T-helper 17 cell (primary cell): ENCODE measurements at places on chromosomes 3 and 15.

- DNase-seq: no peak
These were observed 218.8 kb upstream of the CTNNB1 start for GRCh38 chr3:40980467-40980866.

GRCh38 chr3:62532796-62533195 is 159.4 kb upstream of the FEZF2 start:
- DNase-seq: no peak

DNA sequence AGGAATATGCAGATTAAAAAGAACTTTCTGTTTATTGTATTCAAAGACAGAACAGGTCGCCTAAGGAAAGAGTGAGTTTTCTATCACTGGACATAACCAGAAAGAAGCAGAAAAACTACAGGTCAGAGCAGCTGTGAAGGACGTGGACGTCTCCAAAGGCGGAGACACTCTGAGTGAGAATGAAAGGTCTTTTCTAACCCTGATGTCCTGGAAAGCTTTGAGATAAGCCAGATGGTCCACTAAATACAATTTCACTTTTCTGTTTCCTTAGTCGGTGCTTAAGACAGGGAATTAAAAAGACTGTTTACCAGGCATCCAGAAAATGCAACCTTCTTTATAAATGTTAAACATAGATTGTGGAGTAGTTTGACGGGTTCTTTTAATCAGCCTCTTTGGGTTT is 360.4 kb downstream of the FGF12 start:
- no peak for DNase-seq

GRCh38 chr3:105853801-105854432 is 14.9 kb downstream of the CBLB start:
- DNase-seq: no peak

DNA sequence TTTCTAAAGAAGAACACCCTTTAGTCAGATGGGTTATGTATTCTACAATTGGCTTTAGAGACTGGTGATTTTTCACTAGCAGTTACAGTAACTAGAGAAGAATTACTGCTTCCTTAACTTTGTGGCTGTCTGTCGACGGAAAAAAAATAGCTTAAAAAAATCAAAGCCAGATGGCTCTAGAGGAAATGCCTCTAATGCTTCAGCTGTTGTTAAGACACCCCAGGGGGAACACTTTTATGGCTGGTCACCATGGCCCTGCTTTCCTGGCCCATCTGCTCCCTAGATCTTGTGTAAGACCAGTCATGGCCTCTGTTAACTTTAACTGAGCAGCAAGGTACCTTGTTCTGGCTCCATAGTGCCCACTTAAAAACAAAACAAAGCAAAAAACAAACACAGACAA is 198.6 kb upstream of the PLSCR5 start:
- no peak for DNase-seq

DNA sequence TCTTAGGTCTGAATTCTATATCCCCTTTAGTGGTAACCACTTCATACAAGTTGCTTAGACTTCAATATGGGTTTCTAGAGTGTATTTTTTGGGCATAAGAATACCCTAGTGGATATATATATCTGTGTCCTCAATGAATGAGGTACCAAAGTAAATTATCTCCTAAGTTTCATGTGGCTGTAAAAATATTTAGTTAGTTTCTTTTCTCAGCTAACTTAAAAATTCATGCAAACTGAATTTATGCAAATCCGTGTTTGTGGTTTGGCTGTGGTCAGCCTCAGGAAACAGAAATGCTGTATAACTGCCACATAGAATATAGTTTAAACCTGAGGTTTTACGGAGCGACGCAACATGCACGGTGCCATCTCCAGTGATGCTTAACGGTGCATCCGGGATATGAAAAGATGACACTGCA is 80.3 kb downstream of the PEX5L start:
- no peak for DNase-seq

DNA sequence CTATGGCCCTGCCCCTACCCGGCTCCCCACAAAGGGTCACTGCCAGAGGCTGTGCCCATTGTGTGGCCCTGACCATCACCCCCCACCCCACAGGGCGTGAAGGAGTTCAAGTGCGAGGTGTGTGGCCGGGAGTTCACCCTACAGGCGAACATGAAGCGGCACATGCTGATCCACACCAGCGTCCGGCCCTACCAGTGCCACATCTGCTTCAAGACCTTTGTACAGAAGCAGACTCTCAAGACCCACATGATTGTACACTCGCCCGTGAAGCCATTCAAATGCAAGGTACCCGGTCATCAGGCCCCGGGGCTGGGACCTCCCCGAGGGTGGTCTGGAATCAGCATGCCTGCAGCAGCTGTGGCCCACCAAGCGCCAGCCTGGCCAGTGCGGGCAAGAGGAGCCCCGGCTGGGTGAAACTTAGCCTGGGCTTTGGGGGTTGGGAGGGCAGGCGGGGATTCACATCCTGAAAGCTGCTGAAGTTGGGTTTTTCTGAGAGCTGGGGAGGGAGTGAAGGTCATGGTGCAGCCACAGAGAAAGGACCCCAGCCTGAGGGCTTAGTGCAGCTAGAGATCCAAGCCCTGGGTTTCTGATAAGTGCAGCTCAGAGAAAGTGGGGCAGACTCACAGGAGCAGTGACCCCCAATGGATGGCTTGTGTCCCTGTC is 29.2 kb downstream of the IDH2 start:
- DNase-seq: no peak

GRCh38 chr3:72186400-72186855 is 401.5 kb upstream of the PROK2 start:
- DNase-seq: no peak

GRCh38 chr3:4241595-4242170 is 61.5 kb upstream of the SETMAR start:
- no peak for DNase-seq

- DNase-seq: no peak
These were observed 90.1 kb downstream of the PCSK6 start for GRCh38 chr15:101399431-101399830.

DNA sequence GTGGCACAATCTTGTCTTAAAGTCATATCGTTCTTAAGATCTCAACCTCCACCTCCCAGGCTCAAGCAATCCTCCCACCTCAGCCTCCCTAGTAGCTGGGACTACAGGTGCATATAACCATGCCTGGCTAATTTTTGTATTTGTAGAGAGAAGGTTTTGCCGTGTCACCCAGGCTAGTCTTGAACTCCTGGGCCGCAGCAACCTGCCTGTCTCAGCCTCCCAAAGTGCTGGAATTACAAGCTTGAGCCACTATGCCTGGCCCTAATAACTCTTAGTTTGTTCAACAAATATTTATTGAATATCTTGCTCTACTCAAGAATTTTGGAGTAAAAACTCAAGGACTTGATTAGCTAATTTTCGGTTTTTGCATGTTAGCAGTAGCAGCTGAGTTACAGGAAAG is 19.4 kb upstream of the EDEM1 start:
- no peak for DNase-seq

DNA sequence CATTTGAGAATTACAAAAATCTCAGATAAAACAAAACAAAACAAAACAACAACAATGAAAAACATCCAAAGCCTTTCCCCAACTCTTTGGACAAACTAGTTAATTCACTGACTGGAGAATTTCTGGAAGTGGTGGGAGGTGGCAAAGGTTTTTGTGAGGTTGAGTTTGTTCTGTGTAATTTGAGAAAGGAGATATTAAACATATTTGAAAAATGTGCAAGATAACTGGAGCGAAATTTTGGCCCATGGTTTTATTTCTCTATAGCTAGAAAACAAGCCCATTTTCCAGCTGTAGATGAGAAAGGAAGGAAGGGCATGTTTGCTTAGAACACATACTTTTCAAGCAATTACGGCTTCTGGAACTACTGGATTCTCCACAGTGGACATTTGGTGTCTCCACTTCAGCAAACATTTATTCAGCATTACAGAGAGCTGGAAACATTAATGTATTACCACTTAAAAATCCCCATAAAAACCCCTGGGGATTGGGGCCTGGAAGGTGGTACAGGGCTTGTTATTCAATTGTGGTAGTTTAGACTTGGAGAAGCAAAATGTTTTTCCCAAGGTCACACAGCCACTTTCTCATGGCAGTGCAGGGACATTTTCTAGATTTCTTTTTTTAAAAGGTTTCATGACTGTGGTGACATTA is 135.8 kb downstream of the THSD4 start:
- no peak for DNase-seq

GRCh38 chr3:101195951-101196713 is 124.2 kb downstream of the IMPG2 start:
- no peak for DNase-seq

GRCh38 chr15:32943711-32944110 is 225.9 kb downstream of the GREM1 start:
- no peak for DNase-seq

- no peak for DNase-seq
These were observed 100.8 kb upstream of the CMC1 start for GRCh38 chr3:28140664-28141063.

DNA sequence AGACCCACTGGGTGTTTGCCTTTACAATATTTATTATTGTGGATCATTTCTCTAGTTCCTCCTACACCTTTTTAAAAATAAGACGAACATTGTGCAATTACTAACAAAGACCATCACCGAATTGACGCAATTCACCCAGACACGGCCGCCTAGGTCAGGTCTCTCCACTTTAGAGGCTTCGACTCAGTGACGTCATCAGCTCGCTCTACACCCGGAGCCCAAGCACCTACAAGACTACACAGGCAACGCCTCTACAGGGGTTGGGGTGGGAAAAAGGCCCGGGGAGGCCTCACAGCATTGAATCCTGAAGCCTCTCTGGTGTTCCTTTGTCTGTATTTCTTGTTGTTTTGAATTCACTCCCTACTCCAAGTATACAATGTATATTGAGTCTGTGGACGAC is 16.6 kb downstream of the ZIC4 start:
- DNase-seq: no peak

DNA sequence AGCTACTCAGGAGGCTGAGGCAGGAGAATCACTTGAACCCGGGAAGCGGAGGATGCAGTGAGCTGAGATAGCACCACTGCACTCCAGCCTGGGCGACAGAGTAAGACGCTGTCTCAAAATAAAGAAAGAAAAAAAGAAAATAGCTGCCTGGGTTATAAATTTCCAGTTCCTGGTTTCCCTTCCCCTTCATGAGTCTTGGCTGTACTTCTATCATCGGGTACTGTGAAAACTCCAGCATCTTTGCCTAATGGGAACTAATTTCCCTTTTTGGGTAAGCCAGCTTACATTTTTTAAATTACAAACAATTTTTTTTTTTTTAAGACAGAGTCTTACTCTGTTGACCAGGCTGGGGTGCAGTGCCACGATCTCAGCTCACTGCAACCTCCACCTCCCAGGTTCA is 15.0 kb downstream of the DENND4A start:
- no peak for DNase-seq

DNA sequence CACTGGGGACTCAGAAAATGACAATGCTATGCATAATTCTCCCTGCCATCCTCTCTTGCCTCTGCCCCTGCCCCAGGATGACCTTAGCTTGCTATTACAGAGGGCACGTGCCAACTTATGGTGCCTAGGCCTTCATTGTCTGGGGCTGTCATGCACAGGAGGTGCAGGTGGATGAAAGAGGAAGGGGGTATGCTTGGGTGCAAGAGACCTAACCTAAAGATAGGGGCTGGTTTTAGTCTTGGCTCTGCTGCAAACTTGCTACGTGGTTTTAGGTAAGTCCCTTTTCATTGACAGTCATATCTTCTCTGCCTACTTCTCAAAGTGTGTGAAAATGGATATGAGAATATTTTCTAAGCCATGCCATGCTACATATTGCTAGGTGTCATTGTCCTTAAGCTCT is 161.3 kb downstream of the EPHB1 start:
- DNase-seq: no peak
